Mesenteric fat pad (tissue), 1 donor: ENCODE measurements at places on chromosomes 16 and 17. TPM values are rescaled to one million over a fixed set of nuclear protein-coding genes. Genes with fewer than 3 reads are reported as not detected.
A peak's percentile ranks its signal among the peaks of the same experiment; 100 is the strongest.

The PRSS8 gene
- total RNA-seq: 0.51 TPM

The OGFOD1 gene
- 44.9 TPM for total RNA-seq

The BEAN1 gene
- total RNA-seq: 0.51 TPM

The TMEM101 gene
- 15.4 TPM for total RNA-seq

The SEPTIN1 gene
- 2.3 TPM for total RNA-seq

The KRTAP1-5 gene
- total RNA-seq: not detected

- no peak for DNase-seq
These were observed 100.1 kb upstream of the DYNLRB2 start for GRCh38 chr16:80440667-80441066.

GRCh38 chr17:73571511-73572130 is 72.6 kb downstream of the SDK2 start:
- no peak for DNase-seq

GRCh38 chr17:77512062-77512946 is 371.5 kb downstream of the SEC14L1 start:
- peak; percentile 57 for DNase-seq

DNA sequence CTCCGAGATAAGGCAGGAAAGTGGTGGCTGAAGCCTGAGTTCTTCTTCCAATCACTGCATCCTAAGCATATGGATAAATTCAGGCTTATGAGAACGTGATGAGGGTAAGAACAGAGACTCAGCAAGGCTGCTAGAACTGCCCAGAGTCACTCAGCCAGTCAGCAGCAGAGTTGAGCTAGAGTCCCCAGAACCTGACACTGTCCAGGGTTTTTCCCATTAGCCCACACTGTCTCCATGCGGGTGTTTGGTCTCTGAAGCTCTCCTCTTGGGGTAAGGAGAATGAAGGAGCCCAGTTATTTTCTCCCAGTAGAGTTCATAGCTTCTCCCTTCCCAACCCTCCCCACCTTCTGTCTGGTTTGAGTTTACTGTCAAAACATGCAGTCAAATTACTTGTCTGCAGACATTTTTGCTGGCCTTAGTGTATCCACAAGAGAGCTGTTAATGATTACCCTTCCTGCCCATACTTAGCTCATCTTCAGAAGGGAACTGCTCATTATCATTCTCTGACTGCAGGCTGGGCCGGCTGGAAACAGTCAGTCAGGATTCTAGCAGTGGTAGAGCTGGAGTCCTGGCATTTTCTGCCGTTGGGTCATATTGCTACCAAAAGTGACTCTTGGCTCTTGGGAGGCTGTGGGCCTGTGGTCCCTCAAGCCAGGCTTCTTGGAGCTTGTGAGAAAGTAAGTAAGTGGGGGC is 460.0 kb downstream of the HS3ST3B1 start:
- DNase-seq: no peak

- no peak for DNase-seq
These were observed 217.5 kb downstream of the RBFOX1 start for GRCh38 chr16:7550096-7550495.

DNA sequence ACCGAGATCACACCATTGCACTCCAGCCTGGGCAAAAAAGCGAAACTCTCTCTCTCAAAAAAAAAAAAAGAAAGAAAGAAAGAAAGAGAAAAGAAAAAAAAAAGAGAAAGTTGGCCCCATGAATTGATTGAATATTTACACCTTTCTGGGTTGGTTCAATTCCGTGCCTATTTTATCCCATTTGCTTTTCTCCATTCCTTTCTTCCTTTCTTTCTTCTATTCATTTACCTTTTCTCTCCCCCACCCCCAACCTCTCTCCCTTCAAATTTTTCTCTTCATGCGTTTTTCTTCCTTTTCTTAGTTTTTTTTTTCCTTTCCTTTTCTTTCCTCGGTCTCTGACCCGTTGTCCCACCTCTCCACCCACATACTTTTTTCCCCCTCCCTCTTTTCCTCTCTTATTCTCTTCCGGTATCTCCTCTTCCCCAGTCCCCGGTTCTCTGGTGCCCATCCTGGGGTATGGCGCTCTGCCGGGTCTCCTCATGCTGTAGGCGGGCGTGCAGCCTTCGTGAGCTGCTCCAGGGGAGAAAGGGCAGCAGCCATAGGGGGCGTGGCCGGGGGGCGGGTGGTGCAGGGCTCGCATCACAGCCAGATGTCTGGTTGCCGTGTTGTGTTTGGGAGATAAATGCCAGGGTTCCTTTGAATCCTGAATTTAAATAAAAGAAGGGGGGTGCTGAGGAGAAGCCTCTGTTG is 5.3 kb upstream of the COL1A1 start:
- peak; percentile 87 for DNase-seq

GRCh38 chr17:57905875-57906455 is 49.2 kb downstream of the CUEDC1 start:
- DNase-seq: no peak

GRCh38 chr17:39700148-39700987 is 504 bp downstream of the ERBB2 start:
- DNase-seq: no peak

GRCh38 chr17:28944862-28945741 is 6.2 kb downstream of the PHF12 start:
- DNase-seq: no peak

DNA sequence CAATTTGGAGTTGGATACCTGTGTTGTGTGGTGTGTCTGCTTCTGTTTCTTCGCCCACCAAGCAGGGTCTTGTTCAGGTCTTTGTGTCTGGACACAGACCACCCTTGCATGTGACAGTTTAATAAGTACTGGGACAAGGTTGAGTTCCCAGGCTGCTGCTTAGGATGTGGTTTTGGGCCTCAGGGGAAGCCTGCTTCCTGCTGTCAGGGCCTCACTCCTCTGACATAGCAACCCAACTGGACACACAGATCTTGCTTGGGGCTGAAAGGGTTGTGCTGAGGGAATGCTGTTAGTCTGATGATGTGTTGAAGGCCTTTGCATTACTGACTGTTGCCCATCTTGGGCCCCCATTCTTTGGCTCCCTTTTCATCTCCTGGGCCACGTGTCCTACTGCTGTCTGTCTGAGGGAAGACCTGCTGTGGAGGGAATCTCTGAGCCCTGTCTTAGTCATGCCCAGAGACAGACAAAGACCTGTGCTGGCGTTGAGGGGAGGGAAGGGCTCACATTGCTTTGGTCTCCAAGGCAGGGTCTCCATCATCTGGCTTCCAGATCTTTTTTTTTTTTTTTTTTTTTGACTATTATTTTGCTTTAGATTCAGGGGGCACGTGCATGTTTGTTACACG is 4.7 kb upstream of the TGFB1I1 start:
- DNase-seq: no peak

GRCh38 chr16:81614654-81615359 is 164.3 kb upstream of the PLCG2 start:
- no peak for DNase-seq

DNA sequence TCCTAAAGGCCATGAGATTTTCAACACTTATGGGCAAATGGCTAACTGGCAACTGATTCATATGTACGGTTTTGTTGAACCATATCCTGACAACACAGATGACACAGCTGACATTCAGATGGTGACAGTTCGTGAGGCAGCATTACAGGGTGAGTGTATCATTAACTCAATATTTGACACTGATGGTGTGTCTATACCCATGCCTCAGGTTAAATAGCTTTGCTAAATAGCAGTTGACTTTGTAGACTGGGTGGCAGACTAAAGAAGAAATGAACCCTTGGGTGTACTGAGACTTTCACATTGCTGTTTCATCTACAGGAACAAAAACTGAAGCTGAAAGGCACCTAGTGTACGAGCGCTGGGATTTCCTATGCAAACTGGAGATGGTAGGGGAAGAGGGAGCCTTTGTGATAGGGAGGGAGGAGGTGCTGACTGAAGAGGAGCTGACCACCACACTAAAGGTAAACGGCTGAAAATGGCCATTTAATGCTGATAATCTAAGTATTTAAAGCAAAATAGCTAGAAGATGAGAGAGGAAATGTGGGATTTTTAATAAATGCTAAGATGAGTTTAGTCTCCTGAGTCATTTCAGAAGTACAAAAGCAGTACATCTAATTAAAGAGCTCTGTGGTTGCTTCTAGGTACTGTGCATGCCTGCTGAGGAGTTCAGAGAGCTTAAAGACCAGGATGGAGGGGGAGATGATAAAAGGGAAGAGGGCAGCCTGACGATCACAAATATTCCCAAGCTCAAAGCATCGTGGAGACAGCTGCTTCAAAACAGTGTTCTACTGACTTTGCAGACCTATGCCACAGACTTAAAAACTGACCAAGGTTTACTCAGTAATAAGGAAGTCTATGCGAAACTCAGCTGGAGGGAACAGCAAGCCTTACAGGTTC is 3.0 kb downstream of the SETD6 start:
- DNase-seq: no peak

DNA sequence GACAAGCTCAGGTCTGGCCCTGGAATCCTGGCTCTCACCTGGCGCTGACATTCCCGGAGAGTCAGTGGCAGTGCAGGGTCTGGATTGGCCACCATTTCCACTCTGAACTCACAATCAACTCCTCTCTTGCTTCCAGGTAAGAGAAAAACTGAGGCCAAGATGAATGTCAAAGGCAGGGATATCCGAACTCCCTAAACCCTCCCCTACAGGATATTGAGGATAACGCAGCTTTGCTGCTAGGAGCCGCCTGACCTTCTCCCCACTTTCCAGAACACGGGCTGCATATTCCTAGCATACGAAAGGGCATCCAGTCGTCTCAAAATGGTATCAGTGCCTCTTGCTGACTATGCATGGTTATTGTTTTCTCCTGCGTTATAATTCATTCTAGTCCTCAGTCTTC is 473.4 kb downstream of the SOX9 start:
- no peak for DNase-seq

DNA sequence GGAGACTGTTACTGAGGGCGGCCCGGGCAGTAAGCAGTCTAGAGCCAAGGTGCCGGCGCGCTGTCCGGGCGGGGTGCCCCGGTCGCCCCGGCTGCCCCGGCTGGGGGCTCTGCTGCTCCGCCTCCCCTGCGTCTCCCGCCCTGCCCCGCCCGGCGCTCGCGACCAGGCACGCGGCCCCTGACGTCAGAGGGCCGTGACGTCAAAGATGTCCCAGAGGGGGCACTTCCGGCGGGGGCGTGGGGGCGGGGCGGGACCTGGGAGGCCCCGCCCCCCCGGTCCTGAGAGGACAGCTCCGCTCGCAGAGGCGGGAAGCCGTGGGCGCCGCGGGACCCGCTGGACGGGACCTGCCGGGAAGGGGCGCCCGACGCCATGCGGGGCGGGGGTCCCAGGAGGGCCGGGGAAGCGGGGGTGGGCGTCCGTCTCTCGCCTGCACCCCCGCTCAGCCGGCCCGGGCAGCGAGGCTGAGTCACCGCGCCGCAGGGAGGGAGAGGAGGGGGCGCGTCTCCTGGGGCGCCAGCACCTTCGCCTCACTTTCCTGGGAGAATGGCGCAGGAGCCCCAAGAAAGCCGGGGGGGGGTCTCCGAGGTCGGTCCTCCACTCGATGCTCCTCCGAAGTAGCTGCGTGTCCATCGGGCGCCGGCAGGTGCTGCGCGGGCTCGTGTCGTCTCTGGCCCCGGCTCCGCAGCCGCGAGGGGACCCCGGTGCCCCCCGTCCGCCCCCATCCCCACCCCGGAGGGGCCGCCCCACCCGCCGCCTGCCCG is 4.4 kb upstream of the HIC1 start:
- no peak for DNase-seq

GRCh38 chr17:80681215-80681614 is 136.6 kb downstream of the RPTOR start:
- no peak for DNase-seq

DNA sequence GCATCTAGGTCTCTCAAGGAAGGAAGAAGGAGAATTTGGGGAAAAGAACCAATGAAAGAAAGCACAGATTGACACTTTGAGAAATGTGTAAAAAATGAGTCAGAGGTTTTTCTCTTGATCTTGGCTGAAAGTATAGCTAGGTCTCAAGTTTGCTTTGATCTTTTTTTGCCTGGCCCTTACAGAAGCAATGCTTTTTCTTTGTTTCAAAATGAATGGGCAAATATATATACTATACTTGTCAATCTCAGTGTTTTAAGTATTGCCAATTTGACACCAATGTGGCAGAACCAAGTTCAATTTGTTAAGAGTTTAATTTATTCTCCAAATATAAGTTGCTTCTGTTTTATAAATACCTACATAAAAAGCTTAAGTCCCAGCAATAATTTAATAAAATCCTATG is 119.6 kb downstream of the PPM1E start:
- DNase-seq: no peak

DNA sequence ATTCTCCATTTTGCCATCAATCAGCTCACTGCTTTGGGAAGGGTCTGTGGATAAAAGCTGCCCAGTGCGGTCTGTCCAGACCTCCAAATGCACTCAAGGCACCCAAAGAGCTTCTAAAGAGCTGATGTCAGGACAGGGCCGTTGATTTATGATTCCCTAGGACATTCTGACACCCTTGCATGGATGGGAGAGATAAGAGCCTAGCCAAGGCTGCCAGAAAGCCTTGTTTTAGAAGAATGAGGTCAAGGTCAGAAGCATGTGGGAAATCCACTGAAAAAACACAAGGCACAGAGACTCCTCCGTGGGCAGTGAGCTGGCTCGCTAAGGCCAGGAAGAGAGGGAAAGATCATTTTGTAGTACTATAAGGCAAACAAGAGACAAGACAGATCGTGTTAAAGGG is 214.0 kb downstream of the CDH11 start:
- DNase-seq: no peak

DNA sequence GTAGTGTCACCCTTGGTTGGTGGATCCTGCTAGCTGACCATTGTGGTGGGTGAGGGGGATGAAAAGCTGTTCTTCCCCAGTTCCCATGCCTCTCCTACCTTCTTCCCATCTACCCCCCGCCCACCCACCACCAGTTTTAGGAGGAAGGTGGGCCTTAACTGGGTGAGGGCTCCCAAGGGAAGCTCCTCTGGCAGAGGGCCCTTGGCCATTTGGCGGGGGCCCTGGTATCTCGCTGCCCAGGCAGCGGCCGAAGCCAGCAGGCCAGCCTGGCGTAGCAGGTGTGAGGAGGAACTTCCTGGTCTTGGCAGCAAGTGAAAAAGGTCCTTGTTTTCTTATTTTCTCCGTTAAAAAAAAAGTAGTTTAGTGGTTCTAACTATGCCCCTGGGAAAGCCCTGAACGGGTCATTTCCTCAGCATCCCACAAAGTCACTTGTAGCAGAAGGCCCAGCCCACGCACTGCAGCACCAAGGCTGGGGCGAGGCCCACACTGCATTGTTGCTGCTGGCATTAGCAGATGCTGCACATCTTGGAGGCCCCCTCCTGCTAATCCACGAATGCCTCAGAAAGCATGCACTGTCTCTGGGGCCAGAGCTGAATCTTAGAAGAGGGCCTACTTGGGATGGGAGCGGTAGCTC is 72.5 kb downstream of the MPRIP start:
- DNase-seq: no peak

DNA sequence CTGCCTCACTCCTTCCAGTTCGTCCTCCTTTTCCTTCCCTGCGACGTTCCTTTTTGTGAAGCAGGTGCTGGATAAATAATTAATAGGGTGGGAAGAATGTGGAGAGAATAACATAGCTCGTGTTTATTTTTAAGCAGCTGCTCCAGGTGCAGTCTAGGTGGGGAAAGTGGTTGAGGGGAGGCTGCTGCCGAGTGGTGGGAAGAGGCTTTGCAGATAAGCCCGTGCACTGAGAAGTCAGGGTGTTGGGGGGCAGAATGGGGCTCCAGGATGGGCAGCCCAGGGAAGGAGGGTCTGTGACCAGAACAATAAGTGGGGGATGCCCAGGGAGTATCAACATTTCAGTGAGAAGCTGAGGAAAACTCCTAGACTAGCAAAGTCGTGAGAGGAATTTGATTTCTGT is 300.5 kb downstream of the CPPED1 start:
- no peak for DNase-seq

GRCh38 chr17:78868391-78868790 is 27.8 kb upstream of the USP36 start:
- no peak for DNase-seq
